EL (cell line): ENCODE measurements at places on chromosomes 7 and 10.

DNA sequence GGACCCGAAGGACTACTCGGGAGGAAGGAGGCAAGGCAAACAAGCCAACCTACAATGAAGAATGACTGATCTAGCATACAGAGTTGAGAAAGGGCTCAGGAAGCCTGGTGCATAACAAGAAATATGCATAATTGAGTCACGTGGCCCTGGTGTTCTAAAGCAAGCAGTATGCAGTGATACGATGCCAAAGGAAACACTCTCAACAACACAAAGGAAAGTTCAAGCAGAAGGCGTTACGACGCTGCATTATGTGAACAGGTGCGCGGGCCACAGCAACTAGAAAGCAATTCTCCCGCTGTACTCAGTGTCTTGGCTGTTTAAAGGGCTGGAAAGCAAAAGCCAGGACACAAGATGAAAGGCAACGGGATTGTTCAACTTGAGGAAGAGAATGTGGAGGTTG lies 100.8 kb downstream of the PRTFDC1 start:
- DNase-seq, result no peak

DNA sequence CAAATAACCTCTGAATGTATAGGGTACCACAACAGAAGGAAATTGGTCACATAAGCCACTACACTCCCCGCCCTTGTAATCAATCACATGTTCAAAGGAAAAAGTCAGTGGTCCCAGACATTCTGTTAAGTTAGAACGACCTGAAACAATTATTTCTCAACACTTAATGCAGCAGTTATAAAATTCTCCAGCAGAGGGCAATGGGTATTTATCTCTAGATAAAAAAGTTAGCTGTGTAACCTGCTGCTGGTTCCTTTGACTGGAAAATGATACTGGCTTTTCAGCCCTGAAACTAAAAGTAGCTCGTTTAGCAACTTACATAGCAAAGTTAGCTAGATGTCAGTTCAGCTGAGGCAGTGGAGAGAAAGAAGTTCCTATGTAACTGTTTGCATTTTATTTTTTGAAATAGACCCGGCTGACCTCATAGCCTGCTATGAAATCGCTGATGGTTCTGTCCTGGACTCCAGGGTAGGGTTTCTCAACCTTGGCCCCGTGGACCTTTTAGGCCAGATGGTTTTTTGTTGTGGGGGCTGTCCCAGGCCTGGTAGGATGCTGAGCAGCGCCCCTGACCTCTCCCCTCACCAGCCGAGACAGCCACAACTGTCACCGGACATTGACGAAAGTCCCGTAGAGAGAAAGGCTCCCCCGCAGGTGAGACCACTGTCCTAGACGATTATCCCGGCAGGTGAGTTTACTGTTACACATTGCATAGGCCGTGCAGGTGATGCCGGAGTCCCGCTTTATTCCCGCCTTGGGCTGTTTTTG lies 40.2 kb upstream of the PROSER2 start:
- peak; percentile 61 for DNase-seq

- DNase-seq, result no peak
These were observed 6.4 kb downstream of the CLDN12 start for GRCh38 chr7:90409667-90410066.

- peak; percentile 47 for DNase-seq
These were observed 20.1 kb downstream of the ITGB1 start for GRCh38 chr10:32937911-32938424.

- no peak for DNase-seq
These were observed 626.4 kb downstream of the TNS3 start for GRCh38 chr7:46955531-46955930.

- no peak for DNase-seq
These were observed 3.0 kb upstream of the EPHB6 start for GRCh38 chr7:142851919-142852318.

- DNase-seq, result no peak
These were observed 161.4 kb upstream of the EEPD1 start for GRCh38 chr7:35991511-35992232.

DNA sequence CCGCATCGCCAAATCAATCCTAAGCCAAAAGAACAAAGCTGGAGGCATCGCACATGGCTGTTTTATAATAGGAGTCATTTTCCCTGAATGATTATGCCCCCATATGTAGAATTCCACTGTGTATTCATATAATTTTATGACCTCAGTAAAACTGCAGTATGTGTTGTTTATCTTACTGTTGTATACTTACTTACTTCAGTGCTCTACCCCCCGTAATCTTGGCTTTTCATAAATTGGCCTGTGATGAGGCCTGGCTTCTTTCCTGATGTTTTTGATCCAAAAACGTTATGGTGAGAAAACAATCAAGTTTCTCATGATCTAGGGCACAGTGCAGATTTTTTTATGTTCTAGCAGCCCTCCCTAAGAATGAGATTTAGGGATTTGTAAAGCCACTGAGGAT lies 306.4 kb upstream of the FZD1 start:
- DNase-seq, result no peak

GRCh38 chr10:112771733-112772132 lies 178.3 kb upstream of the TCF7L2 start:
- DNase-seq, result no peak

DNA sequence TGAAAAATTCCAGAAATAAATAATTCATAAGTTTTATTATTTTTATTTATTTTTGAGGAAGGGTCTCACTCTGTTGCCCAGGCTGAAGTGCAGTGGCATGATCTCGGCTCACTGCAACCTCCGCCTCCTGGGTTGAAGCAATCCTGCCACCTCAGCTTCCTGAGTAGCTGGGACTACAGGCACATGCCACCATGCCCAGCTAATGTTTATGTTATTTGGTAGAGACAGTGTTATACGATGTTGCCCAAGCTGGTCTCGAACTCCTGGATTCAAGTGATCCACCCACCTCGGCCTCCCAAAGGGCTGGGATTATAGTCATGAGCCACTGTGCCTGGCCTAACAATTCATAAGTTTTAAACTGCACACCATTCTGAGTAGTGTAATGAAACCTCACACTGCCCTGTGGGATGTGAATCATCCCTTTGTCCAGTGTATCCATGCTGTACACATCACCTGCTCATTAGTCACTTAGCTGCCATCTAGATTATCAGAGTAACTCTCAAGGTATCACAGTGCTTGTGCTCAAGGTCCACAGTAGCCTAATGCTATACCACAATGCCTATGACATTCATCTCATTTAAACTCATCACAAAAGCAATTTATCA lies 17.9 kb downstream of the RTKN2 start:
- peak; percentile 75 for DNase-seq

DNA sequence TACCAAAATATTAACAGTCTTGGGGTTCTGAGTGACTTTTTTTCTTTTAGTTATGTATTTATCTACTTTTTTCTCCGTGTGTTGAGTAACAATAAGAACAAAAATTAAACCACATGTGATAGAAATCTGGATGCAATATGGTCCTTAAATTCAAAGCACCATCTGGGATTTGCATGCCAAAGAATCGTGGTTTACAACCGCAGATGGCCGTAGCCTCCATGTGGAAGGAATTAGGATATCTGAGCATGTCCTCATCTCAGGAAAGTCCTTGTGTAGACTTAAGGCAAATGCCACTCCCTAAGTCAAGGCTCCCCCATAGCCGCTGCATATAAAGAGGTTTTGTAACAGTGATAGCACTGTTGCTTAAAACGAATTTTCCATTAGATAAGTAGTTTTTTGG lies 304.0 kb downstream of the ZEB1 start:
- DNase-seq, result peak; percentile 84

DNA sequence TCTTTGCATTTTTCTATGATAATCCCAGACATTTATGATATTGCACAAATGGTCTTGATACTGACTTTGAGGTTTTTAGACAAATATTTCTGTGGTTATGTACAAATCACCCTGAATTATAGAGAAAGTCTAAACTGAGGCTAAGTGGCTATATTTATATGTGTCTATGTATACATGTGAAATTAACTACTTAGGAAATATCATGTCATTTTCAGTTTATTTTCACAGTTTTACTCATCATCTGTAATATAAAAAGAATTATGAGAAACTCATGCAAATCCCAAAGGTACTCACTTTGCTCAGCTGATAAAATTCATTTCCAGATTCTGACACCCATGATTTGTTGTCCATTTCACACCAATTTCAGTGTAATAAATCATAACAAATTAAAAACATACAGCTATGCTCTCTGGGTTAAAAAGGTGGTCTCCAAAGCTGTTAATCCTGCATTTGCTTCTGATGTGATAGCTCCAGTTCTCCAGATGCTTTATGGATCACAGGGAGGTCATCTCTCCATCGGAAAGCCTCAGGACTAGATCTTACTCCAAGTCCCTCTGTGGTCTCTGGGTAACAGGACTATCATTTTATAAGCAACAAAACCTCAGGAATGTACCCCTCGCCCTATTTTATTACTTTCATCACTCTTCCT lies 673.9 kb downstream of the PARD3 start:
- no peak for DNase-seq

DNA sequence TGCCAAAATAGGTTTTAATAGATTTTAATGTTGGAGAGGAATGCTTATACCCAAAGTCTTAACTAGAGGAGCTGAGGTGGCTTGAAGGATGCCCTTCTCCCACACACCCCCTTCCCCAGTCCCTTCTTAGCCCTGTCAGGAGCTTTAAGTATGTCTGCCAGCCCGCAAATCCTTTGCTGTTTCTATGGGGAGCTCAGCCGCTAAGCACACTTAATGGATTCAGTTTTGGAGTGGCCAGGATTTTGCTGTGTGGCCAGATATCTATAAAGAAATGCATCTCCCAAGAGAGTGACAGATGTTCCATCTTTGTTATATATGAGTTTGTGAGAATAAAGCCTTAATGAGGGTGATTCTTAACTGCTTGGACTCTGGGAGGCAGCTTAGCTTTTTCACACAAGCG lies 152.9 kb upstream of the ZNF32 start:
- no peak for DNase-seq

GRCh38 chr7:50714857-50715256 lies 67.8 kb downstream of the GRB10 start:
- DNase-seq, result peak; percentile 17

DNA sequence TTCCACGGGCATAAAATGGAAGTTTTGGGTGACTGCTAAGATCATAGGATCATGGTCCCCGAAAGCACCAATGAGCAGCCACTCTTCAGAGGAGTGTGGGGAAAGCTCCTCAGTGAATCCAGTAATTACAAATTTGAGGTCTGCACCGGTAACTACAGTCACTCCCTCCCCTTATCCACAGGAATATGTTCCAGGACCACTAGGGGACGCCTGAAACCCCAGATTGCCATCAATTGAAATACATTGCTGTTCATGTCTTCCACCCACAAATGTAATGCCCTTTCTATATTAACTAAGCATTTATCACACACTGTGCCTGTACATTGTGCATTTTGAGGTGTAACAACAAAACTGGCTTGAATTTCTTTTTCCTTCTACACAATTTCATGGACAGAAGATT lies 447.9 kb upstream of the PFKP start:
- no peak for DNase-seq

- no peak for DNase-seq
These were observed 13.6 kb downstream of the PRXL2A start for GRCh38 chr10:80421707-80422536.

GRCh38 chr10:63518690-63519288 lies 2.4 kb upstream of the REEP3 start:
- DNase-seq, result no peak

DNA sequence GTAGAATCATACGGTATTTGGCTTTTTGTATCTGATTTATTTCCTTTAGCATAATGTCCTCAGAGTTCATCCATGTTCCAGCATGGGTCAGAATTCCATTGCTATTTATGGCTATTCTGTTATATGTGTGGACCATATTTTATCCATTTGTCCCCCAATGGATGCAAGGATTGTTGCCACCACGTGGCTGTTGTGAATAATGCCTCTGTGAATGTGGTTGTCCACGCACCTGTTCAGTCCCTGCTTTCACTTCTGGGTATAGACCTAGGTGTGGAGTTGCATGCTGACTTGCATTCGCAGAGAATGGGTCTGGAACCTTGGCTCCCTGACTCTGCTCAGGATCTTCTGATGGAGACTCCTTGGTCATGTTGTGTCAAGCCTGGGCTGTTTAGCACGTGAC lies 199.9 kb downstream of the CAMK1D start:
- no peak for DNase-seq

DNA sequence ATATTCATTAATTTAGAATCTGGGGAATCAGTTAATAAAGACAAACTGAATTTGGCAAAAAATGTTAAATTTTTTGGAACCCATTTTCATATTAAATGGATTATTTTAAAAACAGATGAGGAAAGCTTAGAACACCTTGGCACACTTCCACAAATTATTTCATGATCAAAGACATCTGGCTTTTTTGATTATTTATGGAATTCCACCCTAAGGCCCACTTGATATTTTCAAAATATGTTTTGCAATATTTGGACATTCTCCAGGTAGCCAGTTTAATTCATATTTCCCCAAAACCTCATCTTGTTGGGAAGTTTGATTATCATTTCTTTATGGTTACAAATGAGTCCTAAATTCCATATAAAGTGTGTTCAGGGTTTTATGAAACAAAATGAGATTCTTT lies 129.9 kb downstream of the DOCK4 start:
- DNase-seq, result no peak

DNA sequence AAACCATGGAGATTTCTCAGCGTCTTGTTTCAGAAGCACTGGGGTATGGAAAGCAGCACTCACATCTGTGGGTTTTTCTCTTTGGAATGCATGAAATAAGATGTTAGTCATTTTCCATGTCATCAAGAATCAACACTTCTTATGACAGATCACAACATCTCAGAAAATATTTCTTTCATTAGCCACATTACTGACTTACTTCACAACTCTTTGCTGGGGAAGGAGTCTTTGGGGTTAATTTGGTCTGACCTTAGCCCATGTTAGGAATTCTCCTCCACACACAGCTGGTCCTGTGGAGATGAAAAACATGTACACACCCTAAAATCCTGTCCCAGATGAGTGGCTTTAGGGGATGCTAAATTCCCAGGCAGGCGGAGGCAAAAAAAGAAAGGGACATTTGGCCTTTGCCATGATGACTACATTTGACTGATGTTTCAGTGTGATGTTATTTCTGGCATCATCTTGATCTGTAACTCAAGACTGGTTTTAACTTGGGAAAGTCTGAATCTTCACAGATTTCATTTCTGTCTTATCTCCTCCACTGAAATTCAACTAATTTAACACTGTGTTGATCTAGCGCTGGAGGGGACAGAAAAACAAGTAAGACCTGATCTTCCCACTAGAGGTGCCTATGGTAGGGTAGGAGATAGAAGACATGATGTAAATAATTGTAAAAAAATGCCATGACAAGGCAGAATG lies 363.2 kb downstream of the PRPF18 start:
- DNase-seq, result peak; percentile 97

DNA sequence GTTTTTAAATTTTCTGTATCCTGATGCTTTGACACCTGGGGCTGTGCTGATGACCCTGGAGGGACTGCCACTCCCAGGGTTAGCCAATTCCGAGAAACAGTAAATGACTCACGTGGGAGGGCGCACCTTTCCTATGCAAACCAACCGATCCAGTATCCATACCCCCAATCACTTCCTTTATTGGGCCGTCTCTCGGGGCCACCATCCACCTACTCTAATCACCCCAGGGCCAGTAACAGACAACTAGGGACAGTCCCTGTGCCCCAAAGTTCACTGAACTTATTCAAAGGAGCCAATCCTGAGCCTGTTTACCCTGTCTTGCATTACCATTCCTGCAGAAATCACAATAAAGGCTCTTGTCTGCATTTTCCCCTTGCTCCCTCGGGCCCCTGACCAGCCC lies 6.6 kb upstream of the LGI1 start:
- no peak for DNase-seq

- DNase-seq, result no peak
These were observed 401.9 kb downstream of the THSD7A start for GRCh38 chr7:11430112-11430511.

- DNase-seq, result no peak
These were observed 715.4 kb downstream of the AUTS2 start for GRCh38 chr7:70313687-70314086.
